ENCODE measurements at places on chromosomes 1 and 21.
A peak's percentile ranks its signal among the peaks of the same experiment; 100 is the strongest.

DNA sequence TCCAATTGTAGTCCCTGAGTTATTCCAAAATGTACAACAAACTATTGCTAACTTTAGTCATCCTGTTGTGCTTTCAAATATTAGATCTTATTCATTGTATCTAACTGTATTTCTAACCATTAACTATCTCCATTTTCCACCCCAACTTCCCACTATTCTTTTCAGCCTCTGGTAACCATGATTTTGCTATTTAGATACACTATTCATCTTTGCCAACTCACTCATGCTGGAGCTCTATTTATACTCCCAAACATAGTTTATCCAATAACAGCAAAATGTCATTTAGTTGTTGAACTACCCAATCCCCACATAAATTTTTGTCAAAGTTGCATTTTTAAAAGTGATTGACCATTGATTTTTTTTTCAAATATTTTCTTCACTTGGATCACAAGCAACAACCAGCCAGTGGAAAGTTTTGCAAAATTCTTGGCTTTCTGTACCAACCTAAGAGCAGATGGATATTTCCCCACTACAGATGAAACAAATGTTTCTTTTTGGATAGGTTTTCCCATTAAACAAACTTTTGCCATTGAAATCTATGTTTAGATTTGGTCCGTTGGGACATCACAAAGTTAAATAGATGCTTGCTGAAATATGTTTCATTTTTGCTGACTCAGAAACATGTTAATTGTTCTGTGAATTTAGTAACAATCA, 866.0 kb downstream of the LTN1 start:
- DNase-seq, result no peak

DNA sequence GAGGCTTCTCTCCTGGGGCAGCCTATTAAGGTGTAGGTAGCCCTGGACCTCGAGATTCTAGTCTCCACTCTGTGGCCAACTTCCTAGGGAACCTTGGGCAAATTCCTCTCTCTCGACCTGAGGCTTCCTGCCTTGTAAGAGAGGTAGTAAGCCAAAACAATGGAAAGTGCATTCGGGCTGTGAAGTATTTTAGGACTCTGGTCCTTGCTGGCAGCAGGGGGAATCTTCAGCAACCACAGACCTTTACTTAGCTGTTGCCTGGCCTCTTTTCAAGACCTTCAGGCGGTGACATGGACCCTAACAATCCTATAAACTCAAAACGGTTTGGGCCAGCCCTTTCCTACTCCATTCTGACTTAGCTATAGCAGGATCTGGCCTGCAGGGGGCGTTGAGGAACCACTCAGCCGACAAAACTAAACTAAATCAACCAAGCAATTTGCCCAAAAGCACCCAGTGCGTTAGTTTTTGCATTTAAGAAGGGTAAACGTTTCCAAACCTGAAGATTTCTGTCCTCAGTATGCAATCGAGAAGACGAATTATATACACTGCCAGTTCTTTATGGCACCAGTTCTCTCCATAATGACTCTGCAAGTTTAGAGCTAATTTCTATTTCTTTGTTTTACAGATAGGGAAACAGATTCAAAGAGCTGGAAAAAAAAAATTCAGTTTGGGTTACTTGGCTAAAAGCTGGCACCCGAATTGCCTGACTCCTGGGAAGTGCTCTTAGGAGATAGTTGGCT, 10.9 kb upstream of the SESN2 start:
- peak; percentile 27 for DNase-seq

- no peak for DNase-seq
Observed at GRCh38 chr1:9596415-9597123, 7.9 kb downstream of the TMEM201 start.

DNA sequence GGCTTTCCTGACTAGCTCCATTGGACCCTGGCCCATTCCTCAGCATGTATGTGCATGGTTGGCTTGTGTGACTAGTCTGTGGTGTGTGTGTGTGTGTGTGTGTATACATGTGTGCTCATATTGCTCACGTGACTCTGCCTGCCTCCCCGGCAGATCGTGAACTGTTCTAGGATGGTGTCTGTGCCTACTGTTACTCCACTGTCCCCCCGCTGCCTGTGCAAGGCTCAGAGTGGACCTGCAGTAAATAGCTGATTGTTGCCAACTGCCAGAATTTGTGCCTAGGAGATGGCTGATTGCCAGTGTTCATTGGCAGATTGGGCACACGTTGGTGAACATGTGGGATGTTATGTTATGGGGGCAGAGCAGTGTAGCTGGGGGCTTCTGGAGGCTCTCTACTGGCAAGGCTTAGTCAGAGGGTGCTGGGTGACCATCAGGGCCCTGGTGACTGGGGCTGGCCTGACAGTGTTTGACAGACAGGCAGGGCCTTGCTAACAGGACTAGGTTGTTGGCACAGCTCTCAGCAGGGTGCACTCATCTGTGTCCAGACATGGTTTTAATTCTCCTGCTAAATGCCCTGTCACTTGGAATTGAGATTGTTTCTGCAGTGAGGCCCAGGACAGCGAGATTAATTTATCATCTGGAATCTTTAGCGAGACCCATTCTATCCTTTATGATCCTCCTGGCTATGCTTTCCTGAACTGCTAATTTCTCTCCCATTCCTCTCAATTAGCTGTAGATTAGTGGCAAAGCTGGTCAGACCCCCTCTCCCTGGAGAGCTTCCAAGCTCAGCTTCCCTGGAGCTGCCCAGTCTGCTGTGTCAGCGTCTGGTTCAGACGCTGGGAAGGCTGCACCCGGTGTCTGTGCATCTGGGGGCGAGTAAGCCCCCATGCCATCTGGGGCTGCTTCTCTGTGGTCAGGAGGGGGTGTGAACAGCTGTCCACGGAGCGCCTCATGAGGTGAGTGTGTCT, 20.8 kb downstream of the SLC6A17 start:
- peak; percentile 78 for DNase-seq

- no peak for DNase-seq
Observed at GRCh38 chr1:30303387-30303786, 420.0 kb downstream of the MATN1 start.

GRCh38 chr1:73914951-73915350, 283.0 kb downstream of the LRRIQ3 start:
- no peak for DNase-seq

DNA sequence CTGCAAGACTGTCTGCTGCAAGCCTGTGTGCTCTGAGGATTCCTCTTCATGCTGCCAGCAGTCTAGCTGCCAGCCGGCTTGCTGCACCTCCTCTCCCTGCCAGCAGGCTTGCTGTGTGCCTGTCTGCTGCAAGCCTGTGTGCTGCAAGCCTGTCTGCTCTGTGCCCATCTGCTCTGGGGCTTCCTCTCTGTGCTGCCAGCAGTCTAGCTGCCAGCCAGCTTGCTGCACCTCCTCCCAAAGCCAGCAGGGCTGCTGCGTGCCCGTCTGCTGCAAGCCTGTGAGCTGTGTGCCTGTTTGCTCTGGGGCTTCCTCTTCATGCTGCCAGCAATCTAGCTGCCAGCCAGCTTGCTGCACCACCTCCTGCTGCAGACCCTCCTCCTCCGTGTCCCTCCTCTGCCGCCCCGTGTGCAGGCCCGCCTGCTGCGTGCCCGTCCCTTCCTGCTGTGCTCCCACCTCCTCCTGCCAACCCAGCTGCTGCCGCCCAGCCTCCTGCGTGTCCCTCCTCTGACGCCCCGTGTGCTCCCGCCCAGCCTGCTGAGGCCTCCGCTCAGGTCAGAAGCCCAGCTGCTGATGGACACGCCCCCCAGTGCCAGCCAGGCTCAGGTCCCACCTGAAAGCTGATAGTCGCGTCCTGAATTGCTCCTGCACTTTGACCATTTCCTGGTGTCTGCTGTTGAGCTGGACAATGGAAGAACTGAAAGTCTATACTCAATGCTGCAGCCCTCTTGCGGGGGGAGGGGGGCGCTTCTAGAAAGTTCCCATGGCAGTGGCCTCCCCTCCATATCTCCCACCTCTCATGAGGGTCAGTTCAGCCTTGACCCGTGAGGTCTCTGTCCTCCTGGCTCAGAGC, 1.2 kb downstream of the KRTAP10-4 start:
- DNase-seq, result no peak

DNA sequence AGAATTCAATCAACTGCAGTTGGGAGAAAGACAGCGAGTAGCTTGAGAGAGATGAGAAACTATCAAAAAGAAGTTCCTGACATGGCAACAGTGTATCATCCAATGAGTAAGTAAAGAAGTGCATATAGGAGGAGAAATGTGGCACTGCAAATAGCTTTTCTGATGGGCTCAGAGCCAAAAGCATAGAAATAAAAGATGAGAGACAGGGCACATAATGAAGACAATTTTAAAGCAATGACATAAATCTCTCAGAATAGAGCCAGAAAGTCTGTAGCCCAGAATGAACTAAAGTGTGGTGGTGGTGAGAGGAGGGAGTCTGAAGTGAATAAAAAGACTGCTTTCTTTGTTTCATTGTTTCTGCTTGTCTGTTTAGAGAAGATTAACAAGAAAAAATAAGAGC, 34.3 kb downstream of the TNFSF18 start:
- no peak for DNase-seq

DNA sequence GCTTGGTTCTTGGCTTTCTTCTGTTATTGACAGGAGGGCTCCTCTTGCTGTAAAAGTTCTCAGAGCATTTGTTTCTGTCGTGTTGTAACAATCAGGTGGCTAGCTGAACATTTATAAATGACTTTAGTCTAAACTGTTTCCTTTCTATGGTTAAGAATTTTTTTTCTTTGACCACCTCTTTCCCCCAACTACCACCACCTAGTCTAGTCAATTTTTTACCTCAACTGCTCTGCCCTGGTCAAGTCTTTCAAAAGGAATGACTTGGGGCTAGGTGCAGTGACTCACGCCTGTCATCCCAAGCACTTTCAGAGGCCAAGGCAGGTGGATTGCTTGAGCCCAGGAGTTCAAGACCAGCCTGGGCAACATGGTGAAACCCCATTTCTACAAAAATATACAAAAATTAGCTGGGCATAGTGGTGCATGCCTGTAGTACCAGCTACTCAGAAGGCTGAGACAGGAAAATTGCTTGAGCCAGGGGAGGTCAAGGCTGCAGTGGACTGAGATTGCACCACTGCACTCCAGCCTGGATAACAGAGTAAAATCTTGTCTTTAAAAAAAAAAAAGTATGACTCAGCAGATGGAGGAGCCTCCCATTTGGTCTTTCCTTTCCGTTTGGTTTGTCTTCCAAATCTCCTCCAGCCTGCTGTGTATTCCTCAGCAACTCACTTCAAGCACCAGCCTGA, 40.7 kb downstream of the MAP3K21 start:
- DNase-seq, result no peak

DNA sequence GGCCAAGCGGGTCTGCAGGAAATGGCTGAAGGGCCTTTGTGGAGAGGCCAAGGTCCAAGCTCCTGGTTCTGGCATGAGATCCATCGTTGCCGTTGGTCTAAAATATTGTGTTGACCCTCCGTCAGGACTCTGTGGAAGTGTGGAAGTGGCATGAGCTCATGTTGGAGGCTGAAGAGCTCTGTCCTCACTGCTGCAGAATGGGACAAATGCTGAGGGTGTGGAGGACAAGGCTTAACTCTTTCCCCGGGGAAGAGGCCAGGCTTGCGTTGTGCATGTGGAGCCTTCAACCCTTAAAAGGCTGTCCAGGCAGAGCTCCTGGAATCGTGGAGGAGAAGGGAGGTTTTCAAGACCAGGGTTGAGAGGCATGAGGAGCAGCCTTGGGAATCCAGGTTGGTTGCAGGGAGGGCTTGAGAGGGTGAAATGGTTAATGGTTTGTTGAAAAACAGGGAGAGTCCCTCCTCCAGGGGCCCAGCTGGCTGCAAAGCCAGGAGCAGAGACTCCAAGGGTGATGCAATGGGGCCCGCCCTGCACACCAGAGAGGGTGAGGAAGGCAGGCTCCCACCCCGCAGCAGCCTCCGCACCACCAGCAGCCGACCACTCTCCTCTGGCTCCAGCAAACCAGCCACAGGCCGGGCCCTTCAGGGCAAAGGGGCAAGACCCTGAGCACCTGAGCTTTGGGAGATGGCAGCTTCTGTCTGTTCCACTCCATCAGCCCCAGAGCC, 6.7 kb upstream of the AHCYL1 start:
- no peak for DNase-seq

DNA sequence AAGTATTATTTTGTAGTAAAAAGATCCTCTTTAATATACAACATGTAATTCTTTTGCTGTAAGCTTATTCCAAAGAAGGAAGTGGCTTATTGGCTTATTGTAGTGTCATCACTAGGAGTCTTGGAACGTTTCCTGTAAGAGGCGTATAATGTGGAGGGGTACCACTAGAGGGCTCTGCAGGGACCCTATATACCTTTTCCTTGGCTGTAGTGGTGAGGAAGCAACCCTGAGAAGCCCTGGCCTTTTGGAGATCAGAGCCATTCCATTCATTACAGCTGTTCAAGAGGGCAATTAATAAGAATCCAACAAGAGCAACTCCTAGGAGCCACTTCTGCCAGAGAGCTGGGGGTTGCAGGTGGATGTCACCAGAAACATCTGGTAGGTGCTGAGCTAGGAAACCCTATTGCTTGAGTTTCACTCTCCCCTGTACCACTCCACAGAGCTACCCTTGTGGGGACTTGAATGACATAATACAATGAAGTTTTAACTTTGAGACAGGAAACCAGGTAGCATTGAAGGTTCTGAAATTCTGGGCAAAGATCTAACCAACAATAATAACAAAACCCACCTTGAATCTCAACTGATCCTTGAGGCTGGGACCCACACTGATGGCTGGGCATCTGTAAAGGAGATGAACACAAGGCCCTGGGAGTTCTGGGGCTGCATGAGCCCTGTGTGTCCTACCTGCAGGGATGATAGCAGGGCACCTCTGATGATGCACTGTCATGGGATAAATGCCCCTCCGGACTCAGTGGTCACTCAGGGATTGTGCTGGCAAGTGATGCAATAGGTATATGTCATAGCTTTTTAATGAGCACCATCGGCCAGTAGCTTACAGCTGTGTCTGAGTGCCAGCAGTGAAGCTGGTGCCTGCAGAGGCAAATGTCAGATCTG, 160.2 kb upstream of the COA6 start:
- DNase-seq, result peak; percentile 49

DNA sequence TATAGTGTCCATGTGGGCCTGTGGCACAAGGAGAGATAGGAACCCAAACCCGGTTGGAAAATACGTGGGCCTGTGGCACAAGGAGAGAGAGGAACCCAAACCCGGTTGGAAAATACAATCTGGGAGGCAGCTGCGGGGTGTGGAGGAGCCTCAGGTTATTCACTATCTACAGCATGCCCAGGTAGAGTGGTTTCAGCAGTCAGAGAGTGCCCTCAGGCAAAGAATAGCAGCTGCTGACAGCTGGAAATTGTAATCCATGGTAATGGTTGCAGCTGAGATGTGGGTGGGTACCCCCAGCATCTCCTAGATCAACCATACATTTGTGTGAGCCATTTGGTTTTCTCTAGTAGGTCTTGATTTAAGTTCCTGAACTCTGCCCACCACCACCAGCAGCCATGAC, 25.8 kb upstream of the MGST3 start:
- no peak for DNase-seq

GRCh38 chr1:27527890-27528817, 38.2 kb upstream of the WASF2 start:
- DNase-seq, result peak; percentile 84
